M059J (cell line): ENCODE measurements at places on chromosomes 7 and 10.
A peak's percentile ranks its signal among the peaks of the same experiment; 100 is the strongest.

- no peak for DNase-seq
These were observed 493.9 kb downstream of the PLXNA4 start for GRCh38 chr7:132082394-132082793.

- no peak for DNase-seq
These were observed 13.9 kb upstream of the AQP1 start for GRCh38 chr7:30897770-30898169.

- peak; percentile 88 for DNase-seq
These were observed 76.8 kb downstream of the GATA3 start for GRCh38 chr10:8130973-8131911.

GRCh38 chr10:89481662-89482061 is 53.7 kb downstream of the SLC16A12 start:
- DNase-seq, result peak; percentile 83

DNA sequence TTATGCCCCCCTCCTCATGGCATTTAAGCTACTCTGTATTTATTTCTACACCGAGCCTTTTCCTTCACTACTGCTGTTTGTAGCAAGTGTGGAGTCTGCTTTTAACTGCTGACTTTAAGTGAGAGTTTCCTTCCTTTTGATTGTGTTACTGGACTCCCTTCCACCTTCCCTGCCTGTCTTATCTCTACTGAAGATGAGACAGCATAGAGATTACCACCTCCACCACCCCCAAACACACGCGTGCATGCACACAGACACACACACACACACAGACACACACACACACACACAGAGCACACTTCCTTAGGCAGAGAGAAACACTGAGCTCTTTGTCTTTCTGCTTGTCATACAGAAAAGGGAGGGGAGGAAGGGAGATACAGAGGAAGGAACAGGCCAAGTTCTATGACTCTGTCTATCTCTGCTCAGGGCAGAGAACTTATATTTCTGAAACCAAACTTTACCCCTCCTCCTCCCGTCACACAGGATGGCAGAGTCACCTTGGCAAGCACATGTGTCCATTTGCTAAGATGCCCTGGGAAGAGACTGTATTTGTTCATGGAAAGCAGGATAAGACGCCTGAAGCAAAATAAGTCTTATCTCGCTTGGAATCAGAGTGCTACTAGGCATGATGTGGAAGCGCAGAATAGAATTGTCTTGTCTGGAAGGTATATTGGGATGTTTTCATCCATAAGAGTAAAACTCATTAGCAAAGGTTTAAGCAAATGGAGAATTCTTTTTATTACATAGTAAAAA is 81.8 kb upstream of the CAV2 start:
- no peak for DNase-seq

DNA sequence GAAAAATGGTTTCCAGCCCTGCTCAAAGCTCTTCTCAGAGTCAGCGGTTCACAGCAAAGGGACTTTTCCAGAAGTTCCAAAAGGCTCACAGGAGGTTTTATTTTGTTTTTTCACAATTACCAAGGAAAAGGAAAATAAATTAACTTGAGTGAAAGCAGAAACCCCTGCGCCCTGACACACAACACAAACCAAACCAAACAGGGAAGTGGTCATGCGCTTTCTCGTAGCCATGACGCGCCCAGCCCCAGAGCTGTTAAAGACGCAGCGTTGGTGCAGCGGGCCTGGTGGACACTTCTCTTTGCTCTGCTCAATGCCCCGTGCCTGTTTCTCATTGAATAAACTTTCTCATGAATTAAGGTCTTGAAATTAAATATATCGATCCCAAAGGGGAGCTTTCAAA is 134.4 kb upstream of the LYZL2 start:
- DNase-seq, result no peak

GRCh38 chr7:136234040-136234439 is 256.9 kb upstream of the MTPN start:
- peak; percentile 56 for DNase-seq
